ENCODE measurements at places on chromosomes 6 and 20.

- ATAC-seq = no peak
These were observed 135.3 kb downstream of the SOBP start for GRCh38 chr6:107625264-107625663.

- no peak for ATAC-seq
These were observed 74.4 kb upstream of the GATA5 start for GRCh38 chr20:62550087-62550632.

GRCh38 chr20:2820084-2820895, 4.1 kb downstream of the TMEM239 start:
- no peak for ATAC-seq

- no peak for ATAC-seq
These were observed 73.0 kb upstream of the TSHZ2 start for GRCh38 chr20:52899041-52899608.

DNA sequence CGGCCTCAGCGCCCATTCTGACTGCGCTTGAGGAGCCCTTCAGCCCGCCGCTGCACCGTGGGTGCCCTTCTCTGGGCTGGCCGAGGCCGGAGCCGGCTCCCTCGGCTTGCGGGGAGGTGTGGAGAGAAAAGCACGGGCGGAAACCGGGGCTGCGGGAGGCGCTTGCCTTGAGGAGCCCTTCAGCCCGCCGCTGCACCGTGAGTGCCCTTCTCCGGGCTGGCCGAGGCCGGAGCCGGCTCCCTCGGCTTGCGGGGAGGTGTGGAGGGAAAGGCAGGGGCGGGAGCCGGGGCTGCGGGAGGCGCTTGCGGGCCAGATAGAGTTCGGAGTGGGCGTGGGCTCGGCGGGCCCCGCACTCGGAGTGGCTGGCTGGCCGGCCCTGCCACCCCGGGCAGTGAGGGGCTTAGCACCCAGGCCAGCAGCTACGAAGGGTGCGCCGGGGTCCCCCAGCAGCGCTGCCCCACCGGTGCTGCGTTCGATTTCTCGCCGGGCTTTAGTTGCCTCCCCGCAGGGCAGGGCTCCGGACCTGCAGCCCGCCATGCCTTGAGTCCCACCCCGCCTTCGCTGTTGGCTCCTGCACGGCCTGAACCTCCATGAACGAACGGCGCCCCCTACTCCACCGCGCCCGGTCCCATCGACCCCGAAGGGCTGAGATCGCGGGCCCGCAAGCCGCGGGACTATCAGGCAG, 45.7 kb upstream of the MCUR1 start:
- no peak for ATAC-seq

DNA sequence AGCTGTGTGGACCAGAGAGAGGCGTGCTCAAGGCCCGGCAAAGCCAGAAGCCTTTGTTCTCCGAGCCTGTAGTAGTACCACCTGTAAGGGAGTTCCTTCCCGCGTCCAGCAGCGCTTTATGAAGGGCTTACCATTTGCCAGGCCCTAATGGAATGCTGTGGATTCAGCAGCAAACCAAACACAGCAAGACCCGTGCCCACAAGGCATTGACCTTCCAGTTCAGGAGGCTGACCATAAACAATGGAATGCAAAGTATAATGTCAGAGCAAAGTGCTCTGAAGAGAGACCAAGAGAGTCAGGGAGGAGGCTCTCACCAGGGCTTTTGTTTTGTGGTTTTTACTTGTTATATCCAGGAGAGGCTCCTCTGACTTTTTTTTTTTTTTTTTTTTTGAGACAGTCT, 209.8 kb downstream of the ZMYND8 start:
- ATAC-seq = no peak

DNA sequence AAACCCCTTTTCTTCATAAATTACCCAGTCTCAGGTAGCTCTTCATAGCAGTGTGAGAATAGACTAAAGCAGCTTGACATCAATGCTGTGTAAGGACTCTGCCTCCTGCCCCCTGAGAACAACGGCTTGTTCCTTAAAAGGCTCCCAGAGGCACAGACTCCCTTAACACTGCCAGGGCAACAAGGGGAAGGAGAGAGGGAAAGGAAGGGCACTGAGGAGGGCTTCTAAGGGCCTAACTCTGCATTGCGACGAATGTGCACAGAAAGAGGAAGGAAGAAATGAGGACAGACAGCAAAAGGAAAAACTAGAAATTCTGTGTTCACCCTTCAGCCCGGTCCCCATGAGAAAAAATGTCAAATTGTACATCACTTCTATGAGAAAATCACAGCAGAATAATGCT, 74.0 kb downstream of the AGPAT4 start:
- ATAC-seq = no peak

- ATAC-seq = no peak
These were observed 360.1 kb downstream of the PLCB1 start for GRCh38 chr20:8492173-8492572.

GRCh38 chr20:24948939-24949679, at the start of gene CST7:
TSS of gene CST7 (plus strand) at chr20:24949269. CDS start at chr20:24949506, 237 bp downstream.
- ATAC-seq = peak; percentile 92

- ATAC-seq = no peak
These were observed 449.7 kb upstream of the RGS17 start for GRCh38 chr6:153580776-153581175.

DNA sequence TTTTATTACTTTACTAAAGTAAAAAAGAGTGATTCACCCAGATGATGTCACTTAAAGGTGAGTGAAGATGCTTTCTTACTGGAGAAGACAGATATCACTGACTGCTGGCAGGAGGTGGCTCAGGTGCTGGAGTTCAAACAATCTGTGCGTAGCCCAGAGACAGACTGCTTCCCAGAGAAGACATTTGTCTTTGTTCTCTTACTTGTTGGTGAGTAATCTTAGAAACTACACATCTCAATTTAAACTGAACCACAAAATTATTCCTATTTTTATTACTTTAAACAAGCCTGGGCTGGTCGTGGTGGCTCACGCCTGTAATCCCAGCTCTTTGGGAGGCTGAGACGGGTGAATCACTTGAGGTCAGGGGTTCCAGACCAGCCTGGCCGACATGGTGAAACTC, 92.2 kb downstream of the CEP162 start:
- no peak for ATAC-seq

- peak; percentile 16 for ATAC-seq
These were observed 516.5 kb downstream of the CD83 start for GRCh38 chr6:14634072-14634471.

Data from activated T-helper 17 cell treated with anti-CD3 and anti-CD28 coated beads, Interleukin-2, amount 50 U/mL, for 72 hours (primary cell).